ENCODE measurements at places on chromosomes 12 and 14.

DNA sequence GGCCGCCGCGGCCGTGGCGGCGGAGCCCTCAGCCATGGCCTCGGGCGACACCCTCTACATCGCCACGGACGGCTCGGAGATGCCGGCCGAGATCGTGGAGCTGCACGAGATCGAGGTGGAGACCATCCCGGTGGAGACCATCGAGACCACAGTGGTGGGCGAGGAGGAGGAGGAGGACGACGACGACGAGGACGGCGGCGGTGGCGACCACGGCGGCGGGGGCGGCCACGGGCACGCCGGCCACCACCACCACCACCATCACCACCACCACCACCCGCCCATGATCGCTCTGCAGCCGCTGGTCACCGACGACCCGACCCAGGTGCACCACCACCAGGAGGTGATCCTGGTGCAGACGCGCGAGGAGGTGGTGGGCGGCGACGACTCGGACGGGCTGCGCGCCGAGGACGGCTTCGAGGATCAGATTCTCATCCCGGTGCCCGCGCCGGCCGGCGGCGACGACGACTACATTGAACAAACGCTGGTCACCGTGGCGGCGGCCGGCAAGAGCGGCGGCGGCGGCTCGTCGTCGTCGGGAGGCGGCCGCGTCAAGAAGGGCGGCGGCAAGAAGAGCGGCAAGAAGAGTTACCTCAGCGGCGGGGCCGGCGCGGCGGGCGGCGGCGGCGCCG is 381 bp downstream of the YY1 start:
- DNase-seq: peak; percentile 64

- DNase-seq: no peak
These were observed 44.1 kb upstream of the DYNC1H1 start for GRCh38 chr14:101920271-101920670.

DNA sequence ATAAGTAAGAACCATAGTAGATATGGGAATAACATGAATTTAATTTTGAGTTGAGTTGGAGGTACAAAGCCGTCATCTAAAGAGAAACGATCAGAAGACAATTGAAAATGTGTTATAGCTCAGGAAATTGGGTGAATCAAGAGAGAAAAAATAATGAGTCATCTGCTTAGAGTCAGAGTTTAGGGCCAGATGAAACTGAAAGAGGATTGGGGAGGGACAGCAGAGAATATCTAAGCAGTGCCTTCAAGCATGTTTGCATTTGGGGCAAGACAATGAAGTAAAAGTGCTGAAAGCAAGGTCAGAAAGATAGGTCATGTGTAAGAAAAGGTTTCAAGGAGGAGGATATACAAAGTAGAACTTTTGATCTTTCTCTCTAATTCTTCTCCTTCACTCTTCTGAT is 49.4 kb downstream of the SLC15A5 start:
- DNase-seq: no peak

GRCh38 chr14:53006931-53007562 is 56.2 kb upstream of the FERMT2 start:
- no peak for DNase-seq

DNA sequence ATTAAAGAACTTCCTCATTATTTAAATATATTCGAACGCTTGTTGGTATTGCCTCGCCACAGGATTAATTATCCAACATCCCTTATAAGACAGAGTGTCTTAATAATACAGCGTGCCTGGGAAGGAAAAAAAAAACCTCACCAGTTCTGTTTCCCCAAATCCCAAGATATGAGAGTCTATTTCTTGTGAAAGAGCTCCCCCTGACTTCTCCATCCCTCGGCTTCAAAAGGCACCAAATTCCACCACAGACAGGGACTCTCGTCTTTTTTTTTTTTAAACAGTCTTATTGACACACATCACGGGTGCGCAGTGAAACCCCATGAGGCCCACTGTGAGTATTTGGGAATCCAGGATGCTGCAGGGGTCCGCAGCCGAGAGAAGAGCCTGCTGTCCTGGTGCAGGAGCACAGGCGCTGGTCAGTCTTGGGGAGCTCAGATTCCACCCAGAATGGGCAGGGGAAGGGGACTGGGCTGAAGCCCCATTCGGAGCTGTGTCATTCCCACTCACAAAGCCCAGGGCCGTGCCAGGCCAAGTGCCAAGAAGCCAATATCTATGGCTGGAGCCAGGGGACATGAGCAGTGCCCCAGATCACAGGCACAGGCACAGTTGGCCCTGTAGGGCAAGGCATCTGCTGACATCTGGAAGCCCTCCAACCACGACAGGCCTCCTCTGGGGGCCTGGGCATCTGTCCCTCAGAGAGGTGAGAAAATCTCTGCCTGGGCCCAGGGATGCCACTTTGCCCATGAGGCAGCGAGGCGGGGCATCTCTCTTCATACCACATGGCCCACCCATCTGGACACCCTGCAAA is 71.9 kb downstream of the BCL11B start:
- DNase-seq: no peak

GRCh38 chr14:79407572-79407971 is 803.7 kb downstream of the DIO2 start:
- DNase-seq: no peak

- DNase-seq: no peak
These were observed 12.3 kb downstream of the KDM2B start for GRCh38 chr12:121568518-121568917.

DNA sequence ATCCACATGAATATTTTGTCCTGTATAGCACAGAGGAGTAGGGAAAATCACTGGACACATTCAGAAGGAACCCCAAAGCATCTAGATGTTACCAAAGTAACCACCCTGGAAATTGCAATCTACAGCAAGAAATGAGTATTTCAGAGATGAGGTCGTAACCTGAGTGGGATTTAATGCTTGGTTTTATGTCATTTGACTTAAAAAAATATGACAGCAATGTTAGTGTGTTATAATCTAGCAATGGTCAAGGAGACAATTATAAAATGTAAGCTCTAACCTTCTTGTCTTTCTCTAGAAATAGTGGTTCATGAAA is 256.6 kb downstream of the NAV3 start:
- no peak for DNase-seq

DNA sequence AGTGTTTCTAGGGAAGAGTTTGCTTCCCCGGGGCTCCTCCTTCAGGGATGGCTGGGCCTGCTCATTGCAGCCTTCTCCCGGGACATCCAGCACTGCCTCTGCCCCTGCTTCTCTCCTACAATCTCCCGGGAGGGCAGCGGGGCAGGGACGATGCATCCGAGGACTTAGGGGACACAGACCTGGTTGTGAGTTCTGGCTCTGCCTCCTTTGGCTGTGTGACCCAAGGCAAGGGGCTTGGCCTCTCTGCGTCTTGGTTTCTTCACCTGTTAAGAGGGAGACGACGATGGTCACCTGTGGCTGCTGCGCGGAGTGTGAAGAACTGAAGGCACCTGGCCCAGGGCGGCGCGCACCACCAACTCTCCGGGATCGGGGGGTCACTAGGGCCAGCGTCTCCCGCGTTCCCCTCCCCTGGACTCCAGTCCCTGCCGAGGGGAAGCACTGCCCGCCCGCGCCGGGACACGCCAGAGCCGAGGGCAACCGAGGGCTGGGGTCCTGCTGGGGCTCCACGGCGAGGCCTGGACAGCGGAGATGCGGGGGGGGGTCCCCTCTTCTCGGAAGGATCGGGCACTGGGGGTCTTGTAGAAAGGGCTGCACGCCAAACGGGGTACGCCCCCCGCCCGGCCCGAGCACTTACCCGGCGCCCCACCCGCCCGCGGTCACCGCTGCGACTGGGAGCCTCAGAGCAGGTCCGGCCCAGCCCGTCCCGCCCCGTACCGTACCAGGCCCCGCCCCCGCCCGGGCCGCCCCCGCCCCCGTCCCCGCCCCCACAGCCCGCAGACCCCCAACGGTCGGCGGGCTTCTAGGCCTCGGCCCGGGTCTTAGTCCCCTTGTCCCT is at the start of gene HVCN1:
TSS of gene HVCN1 (minus strand) at position 670 of the 835 bp plus-strand sequence. CDS start 5,870 bp downstream, outside the sequence.
- peak; percentile 62 for DNase-seq

DNA sequence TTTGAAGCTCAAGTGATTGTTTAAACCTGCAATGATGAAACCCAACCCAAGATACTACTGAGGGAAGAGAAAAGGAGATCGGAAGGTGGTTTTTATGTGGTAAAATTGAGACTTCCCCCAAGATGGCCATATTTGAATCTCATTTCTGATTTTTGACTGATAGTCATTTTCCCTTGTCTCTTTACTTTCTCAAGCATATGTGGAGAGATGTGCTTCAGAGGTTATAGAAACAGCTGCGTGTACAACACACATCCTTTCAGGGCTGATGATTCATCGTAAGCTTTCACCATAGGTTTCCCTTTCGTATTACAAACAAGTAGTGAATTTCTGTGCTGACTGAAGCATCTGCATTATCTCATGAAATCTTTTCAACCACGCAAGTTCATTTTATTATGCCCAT is 276.2 kb downstream of the EMP1 start:
- no peak for DNase-seq

DNA sequence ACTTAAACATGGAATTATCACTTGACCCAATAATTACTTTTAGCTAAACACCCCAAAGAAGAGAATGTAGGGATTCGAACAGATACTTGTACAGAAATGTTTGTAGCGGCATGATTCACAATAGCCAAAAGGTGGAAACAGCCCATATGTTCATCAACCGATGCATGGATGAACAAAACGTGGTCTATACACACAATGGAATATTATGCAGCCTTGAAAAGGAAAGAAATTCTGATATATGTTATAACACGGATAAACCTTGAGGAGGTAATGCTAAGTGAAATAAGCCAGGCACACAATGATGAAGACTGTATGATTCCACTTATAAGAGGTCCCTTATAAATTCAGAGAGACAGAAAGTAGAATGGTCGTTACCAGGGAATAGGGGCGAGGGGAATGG is 659.4 kb downstream of the MED13L start:
- no peak for DNase-seq

- DNase-seq: peak; percentile 31
These were observed 144.2 kb upstream of the C14orf180 start for GRCh38 chr14:104435147-104436046.

DNA sequence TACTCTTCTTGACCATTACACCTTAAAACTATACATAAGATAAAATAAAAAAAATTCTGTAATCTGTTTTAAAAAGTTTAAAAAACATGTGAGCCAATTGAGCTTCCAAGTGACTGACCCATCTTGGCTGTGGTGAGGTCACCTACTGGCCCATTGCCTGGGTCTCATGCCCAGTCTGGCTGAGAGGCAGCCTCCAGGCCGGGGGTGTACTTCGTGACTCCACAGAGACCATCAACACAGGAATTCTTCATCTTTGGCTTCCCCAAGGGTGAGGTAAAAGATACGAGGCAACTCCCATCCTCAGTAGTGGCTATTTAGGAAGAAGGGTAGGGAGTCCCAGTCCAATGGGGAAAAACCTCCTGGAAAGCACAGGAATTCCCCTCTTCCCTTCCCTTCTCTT is 113.2 kb downstream of the APAF1 start:
- DNase-seq: no peak

DNA sequence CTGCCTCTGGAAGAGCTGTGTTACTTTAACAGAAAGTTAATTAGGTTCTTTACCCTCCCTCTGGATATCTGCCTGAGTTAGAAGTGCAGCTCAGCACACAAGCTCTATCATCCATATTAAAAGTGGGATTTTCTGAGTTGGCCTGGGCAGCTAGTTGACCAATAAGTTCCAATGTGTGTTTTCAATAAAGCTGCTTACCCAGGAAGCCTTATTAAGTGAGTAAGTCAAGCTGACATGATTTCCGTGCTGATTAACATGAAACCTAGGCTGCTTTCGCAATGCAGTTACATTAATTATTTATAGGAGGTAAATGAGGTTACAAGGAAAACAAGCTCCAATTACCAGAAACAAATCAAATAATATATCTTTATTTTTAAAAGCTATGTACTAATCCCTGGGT is 4.8 kb downstream of the NEUROD4 start:
- DNase-seq: no peak

DNA sequence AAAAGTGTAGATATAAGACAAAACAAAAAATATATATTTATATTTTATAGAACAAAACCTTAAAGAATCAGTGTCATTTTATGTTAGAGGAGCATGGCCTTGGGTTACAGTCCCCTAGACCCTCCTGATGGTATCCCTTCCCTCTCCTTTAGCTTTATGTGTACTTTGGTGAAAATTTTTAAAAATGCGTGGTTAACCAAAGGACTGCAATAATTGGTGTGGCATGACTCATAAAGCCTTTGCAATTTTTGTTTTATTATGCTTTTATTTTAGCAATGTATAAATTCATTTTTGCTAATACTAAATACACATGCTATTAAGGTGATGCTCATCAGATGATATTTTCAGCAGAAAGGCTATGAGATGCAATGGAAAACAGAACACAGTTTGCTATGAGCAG is 264.4 kb downstream of the SYT1 start:
- DNase-seq: no peak

GRCh38 chr12:95416111-95416636 is 57.8 kb upstream of the METAP2 start:
- DNase-seq: no peak

- no peak for DNase-seq
These were observed 29.0 kb downstream of the TRMT5 start for GRCh38 chr14:60951776-60952435.
